ENCODE measurements at places on chromosomes 12 and 14.

GRCh38 chr12:44627387-44628166, 248.5 kb downstream of the NELL2 start:
- DNase-seq = no peak

DNA sequence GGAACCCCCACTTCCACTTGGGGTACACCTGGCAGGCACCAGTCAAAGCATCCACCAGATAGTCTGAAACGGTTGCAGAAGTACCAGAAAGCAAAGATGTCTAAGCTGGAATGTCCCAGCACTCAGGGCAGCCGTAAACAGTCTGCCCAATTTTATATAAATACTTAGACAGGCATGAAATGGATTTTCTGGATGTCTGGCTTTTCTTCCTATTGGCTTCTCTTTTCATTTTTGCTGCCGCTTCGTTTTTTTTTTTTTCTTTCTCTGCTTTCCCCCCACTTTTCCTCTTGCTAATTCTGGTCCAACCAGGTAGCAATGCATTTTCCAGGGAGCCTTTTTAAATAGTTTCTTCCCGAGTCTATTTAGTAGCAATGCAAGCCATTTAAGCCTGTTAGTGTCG, 167.7 kb downstream of the GCH1 start:
- no peak for DNase-seq

GRCh38 chr12:49462083-49462744, 76.6 kb upstream of the KCNH3 start:
- DNase-seq = no peak

- DNase-seq = peak; percentile 90
Observed at GRCh38 chr12:39103552-39104165, 198.3 kb upstream of the CPNE8 start.

DNA sequence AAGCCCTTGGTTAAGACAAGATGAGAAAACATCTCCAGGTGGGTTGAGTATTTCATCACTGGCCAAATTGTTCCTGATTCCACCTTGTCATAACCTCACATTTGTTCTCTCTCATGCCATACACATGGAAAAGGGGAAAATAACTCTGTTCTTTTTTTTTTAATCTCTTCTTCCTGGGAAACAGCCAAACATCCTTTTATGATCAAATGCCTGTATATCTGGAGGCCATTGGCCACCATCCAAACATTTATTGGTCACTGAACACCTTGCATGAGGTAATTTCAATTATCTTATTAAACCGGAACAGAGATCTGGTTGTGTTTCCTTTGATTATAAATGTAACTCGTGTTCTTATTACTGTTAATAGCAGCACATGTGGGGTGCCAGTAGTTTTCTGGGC, 469.6 kb downstream of the NPAS3 start:
- peak; percentile 26 for DNase-seq

DNA sequence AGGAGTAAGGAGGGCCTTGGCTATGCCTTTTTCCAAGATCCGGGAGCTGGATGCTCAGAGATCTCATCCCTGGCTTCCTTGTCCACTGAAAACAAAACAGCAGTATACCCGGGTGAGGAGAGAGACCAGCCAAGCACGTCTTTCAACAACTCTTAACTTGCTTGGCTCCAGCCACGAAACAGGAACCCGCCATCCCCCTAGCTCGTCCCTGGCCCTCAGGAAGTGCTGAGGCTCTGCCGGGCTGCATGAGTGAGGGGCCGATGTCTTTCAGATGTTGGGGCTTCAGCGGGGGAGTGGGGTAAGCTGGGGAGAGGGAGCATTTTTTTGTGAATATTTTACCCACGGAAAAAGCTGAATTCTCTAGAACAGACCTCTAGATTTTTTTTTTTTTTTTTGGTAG, 231.1 kb downstream of the CACNA1C start:
- no peak for DNase-seq
